ENCODE measurements at places on chromosomes 11 and 22.

GRCh38 chr11:10066441-10066840 is 227.6 kb downstream of the SBF2 start:
- no peak for DNase-seq

DNA sequence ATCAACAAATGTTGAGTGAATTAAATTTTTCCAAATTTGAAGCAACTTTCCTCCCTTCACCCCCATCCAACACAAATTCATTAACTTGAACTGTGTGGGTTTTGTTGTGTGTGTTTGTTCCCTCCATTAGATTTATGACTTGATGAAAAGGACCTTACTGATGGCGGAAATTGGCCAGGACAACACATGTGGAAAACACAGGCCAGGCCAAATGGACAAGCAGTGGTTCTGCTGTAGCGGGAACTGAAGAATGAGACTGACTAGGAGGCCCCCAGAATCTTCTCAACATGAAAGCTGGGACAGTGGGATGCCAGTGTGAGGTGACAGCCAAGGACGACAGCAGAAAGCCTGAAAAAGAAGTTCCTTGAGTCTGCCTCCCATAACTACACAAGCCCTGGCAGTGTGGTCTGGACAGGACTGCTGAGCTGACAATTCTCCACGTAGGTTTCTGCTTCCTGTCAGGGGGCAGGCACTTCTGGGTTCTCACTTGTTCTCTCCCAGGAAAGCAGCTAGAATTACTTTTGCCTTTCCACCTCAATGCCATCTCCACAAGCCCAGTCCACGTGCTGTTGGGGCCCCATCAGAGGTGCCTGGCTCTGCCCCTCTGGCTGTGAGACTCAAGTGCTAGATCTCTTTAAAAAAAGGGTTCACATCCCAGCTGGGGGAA is 94.3 kb downstream of the ETS1 start:
- DNase-seq: no peak

- peak; percentile 65 for DNase-seq
Measured at GRCh38 chr11:69462106-69462951, 19.1 kb upstream of the LINC01488 start.

- no peak for DNase-seq
Measured at GRCh38 chr22:19438298-19438697, 6.0 kb downstream of the MRPL40 start.

DNA sequence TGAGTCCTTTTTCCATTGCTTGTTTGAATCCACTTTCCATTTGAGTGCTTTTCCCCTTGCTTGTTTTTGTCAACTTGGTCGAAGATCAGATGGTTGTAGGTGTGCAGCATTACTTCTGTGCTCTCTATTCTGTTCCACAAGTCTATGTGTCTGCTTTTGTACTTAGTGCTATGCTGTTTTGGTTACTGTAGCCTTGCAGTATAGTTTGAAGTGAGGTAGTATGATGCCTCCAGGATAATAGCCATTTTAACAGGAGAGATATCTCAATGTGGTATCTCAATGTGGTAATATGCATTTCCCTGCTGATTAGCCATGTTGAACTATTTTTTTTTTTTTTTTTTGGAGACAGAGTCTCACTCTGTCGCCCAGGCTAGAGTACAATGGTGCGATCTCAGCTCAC is 16.7 kb downstream of the ACRV1 start:
- DNase-seq: no peak

GRCh38 chr22:27554106-27554811 is 247.3 kb downstream of the MN1 start:
- peak; percentile 70 for DNase-seq

DNA sequence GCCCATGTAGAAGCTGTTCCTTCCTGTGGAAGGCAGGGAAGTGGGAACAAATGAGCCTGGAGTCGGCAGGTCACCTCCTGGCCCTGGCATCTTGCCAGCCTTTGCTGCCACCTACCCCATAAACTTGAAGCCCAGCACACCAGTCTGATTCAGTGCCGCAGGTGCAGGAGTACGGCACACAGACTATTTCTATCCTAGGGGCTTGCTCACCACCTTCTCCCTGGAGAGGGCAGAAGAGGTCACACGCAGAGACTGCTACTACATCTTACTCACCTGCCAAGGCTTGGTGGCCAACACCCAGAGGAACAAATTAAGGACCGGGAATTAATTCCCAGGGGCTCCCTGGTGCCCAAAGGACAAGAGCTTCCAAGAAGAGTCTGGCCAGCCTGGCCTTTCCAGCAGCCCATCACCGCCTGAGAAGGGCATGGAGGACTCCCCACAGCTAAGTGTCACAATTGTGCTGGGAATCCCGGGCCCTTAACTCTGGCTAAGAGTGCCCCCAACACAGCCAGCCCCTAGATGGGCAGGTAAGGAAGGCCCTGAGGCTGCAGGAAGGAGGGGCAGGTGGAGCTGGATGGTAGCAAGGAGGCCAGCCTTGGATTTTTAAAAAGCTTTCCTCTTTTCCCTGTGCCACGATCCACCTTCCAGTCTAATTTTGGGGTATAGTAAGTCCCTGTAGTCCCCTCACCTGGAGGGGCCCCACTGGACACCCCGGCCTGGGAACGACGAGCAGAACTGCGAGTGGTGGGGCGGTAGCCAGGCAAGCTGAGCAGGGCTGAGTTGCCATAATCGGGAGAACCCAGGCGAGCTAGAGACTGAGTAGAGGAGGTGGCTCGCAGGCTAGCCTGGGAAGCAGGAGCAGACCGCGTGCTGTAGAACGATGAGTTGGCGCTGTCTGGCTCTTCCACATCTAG is 6.9 kb downstream of the IL18BP start:
- DNase-seq: no peak

GRCh38 chr11:45748801-45749200 is 56.1 kb upstream of the SLC35C1 start:
- DNase-seq: no peak

DNA sequence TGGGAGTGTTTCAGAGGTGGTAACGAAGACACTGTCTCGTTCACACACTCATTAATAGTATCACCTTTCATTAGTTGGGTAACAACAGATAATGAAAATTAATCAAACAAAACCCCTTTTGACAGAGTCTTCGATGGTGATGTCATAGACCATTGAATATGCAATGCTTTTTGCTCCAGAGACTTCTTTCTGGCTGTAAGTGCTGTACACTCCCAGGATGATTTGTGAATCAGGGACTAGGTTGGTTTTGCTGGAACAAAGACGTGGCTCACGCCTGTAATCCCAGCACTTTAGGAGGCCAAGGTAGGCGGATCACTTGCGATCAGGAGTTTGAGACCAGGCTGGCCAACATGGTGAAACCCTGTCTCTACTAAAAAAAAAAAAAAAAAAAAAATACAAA is 9.5 kb upstream of the RASSF10 start:
- no peak for DNase-seq

GRCh38 chr11:131549770-131550169 is 179.4 kb downstream of the NTM start:
- no peak for DNase-seq

- no peak for DNase-seq
Measured at GRCh38 chr11:66454247-66454646, 12.5 kb upstream of the PELI3 start.

GRCh38 chr22:30821863-30822215 is 127.2 kb downstream of the OSBP2 start:
- DNase-seq: no peak

DNA sequence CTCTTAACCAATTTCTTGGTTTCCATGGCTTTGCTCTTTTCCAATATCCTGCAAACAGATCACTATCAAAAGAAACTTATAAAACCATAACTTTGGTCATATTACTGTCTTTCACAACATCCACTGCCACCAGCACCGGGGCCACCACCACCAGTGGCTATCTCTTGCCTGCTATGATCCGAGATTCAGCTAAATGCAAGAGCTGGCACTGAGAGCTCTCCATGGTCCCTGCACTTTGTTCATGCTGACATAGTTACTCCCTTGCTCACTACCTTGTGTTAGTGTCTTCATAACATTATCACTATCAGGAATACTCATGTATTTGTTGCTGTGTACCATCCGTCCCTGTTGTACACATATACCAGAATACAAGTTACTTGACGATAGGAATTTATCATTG is 299.0 kb downstream of the ETS1 start:
- no peak for DNase-seq

- DNase-seq: no peak
Measured at GRCh38 chr11:97751405-97751804, 1269.3 kb upstream of the CNTN5 start.

DNA sequence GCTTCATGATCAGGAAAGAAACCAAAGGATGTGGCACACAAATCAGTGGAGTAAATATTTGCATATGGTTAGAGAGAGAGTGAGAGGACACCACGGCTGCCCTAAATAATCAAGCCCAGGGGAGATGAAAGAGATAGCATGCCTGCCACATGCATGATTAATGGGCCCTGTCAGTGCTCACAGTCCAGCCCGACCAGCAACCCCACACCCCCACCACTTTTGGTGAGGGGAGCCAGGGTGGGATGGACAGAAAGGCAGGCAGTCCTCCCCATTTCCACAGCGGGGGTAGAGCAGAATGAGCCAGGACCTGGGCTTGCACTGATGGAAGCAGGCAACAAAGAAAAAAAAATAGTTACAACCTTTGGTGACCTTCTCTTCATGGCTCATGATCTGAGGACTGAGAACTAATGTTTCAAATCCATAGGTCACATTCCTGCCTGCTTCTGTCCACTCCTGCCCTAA is 545.0 kb downstream of the ETS1 start:
- no peak for DNase-seq

- no peak for DNase-seq
Measured at GRCh38 chr11:1608363-1608762, at the start of gene KRTAP5-3. KRTAP5-3 (minus strand) TSS chr11:1608463; CDS start chr11:1608385, 78 bp downstream.

DNA sequence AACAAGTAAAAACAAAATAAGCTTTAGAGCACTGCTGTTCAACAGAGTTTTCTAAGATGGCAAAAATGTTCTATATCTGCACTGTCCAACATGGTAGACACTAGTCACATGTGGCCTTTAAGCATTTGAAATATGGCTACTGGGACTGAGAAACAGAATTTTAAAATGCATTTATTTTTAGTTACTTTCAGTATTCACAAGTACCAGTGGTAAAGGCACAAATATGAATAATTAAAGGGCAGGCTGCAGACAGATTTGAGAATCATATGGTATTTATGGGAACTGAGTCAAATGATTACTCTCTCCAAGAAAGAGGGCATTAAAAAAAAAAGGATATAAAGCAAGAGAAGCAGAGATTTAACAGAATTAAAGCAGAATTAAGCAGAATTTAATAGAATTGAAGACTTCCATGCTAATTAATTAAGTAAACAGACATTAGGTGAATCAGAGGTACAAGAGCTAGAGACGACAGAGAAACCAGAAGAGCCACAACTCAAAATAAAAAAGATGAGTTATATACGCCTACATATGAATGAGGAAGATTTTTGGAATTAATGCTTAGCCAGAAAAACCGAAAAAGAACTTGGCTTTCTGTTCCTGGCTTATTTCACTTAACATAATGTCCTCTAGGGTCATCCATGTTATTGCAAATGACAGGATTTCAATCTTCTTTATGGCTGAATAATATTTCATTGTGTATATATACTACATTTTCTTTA is 160.4 kb downstream of the ATG16L2 start:
- no peak for DNase-seq

DNA sequence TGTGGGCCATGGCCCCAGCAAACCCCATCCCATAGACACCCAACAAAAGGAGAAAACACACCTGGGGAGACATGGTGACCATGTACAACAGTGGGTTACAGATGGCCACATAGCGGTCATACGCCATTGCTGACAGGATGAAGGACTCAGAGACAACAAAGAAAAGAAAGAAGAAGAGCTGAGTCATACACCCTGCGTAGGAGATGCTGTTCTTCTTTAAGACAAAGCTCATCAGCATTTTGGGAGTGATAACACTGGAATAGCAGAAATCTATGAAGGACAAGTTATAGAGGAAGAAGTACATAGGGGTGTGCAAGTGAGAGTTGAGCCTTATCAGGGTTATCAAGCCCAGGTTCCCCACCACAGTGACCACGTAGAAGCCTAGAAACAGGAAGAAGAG is 4.9 kb downstream of the OR8B8 start:
- no peak for DNase-seq

DNA sequence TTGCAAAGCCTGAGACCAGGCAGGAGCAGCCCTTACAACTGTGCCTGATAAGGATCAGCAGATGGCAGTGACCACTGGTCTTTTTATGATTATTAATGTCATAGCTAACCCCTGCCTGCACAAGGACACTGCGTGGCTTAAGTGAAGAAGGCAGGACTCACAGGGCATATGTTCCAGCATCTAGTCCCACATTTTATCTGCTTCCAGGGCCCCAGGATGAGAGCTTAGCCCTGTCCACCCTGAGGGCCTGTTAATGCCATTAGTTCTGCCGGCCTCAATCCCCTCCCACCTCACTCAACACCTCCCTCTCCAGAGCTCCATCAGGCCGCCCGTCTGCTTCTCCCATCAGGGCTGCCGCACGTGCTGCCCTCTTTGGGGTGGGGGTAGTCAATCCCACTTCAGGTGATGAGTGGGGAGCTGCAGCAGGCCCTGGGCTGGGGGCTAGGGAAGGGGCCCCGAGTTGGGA is 33.1 kb upstream of the TSPAN18 start:
- DNase-seq: no peak

DNA sequence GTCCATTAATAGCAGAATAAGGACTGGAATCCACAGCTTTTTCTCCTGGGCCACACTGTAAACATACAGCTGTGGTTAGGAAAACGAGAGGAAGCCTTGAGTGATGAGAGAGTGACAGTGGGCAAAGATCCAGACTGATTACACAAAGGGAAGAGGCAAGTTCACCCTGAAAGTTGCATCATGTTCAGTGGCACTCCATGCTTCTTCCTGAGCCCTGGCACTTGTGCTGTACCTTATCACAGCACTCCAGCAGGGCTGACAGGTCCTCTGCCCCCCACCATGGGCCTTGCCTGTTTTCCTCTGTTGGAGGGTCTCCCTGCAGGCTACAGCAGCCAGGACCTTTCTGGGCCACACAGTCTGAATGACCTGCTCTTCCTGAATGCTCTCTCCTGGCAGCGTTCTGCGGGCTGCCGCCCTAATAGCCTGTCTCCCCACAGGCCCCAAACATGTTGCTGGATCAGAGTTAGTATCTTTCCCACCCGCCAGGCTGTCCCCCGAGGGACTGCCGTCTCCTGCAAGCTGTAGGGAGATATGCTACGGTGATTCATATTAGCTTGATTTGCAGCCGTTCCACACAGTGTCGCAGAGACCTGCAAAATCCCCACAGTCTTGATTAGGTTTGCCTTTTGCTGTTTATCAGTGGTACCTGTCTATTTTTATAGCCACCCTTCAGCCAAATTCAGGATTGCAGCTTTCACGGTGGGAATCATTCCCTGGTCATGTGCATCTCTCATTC is 60.2 kb downstream of the NTM start:
- no peak for DNase-seq

GRCh38 chr11:69142895-69143294 is 12.8 kb upstream of the SMIM38 start:
- no peak for DNase-seq

DNA sequence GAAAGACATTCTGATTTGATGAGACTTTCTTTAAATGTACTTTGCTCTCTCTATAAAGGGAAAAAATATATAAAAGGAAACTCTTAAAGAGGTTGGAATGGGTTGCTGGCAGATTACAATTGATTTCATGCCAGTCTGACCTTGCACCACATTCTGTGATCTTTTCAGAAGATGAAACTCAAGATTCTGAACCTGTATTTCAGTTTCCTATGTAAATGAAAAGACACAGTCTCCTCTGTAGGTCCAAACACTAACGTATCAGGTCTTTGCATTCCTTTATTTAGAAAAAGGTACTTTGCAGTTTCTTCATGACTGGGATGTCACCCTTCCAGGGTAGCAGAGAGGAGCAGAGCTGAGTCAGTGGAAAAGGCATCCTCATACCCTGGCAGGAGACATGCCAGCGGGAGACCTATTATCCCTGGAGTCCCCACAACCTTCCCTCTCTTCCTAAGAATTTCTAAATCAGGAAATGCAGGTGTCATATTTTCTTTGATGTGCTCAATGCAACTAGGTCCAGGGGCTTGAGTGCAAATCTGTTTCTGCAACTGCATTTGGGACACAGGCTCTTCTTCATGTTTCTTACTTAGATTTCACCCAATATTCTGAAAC is 282.6 kb downstream of the CADM1 start:
- DNase-seq: no peak
